ENCODE measurements at places on chromosomes 5 and 9.

DNA sequence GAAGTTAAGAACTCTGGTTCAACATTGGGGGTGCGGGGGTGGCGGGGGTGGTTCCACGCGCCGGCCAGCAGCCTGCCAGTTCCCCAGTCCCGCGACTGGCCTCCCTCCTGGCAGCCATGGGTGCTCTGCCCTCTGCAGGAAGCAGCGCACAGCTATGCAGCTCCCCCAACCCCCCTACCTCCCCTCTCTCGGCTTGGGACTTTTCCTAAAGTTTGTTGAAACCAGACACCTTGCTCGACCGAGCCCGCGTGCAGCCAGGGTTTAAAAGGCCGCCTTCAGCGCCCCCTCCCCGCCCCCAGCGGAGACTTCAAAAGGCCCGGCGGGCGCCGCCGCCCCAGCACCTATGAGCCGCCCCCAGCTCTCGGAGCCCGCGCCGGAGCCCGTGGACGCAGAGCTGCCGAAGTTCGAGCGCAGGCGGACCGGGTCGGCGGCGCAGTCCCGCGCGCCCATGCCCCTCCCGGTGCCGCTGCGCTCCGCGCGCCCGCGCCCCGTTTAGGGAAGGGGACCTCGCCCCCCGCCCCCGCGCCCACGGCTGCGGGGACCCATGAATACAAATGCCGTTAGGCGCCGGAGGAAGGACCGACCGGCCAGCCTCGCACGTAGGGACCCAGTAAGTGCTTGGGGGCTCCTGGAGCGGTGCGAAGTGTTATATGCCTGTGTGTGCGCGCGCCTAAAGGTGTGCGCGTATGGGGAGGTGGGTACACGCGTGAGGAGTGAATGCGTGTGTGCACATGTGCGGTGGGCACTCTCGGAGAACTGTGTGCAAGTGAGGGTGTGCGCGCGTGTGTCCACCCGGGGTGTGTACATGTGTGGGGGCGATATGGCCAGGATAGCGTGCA, 1.4 kb upstream of the COL27A1 start:
- no peak for DNase-seq

- no peak for DNase-seq
Measured at GRCh38 chr5:44626846-44627245, 181.9 kb upstream of the MRPS30 start.

- no peak for DNase-seq
Measured at GRCh38 chr9:37617161-37617560, 24.8 kb upstream of the TOMM5 start.

- no peak for DNase-seq
Measured at GRCh38 chr5:12141496-12141895, 237.2 kb upstream of the CTNND2 start.

DNA sequence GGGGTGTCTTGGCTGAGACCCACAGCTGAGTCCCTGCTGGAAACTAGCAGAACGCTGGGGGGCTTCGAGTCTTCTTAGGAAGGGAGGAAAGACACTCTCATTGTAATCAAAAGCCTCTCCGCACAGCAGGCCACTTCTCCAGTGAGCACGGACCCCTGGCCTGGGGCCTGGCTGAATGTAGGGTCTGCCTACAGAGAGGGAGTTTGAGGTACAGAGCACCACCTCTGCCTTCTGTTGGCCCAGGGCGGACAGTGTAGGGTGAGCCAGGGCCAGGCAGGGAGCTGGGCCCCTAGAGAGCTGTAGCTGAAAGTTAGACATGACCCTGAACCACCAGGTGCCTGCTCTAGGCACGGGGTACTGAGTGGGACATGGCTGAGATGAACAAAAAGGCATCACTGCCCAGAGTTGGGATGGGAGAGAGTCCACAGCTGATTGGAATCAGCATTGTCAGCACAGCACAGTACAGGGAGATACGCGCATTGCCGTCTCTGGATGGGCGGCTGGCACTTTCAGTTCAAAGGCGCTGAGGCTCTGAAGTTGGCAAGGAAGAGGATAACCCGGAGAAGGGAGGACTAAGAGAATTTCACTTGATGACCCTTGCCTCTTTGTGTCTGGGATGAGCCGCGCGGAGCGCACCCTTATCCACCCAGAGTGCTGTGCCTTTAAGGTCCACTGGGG, 363 bp upstream of the SLC25A48 start:
- DNase-seq, result no peak

- no peak for DNase-seq
Measured at GRCh38 chr9:121331992-121332685, 37.9 kb downstream of the STOM start.

GRCh38 chr5:82165740-82166530, 112.2 kb downstream of the RPS23 start:
- DNase-seq, result no peak

DNA sequence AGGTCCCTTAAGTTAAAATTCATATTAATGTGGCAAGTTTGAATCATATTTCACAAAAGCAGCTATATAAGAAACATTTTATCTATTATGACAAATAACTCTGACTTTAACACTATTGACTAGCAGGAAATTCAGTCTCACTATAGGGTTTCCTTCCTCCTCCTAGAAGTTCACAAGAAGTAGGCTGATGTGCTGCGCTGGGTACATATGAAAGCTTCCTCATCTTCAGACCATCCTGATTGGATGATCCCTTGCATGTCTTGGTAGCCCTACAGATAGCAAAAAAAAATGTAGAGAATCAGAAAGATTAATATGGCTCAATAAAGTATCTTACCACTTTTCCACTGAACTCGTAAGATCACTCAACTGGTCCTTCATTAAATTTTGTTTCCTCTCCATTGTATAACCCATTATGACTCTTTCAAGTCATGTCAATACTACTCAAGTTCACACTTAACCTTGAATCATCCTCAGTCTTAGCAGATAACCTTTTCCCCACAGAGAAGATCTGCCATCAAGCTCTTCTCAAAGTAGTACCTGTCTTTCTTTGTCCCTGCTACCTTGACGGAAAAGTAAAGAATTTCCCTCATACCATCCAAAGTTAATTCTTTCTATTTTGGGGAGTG, 11.5 kb upstream of the PSIP1 start:
- no peak for DNase-seq

GRCh38 chr5:145711417-145711816, 123.7 kb downstream of the PRELID2 start:
- DNase-seq, result no peak

DNA sequence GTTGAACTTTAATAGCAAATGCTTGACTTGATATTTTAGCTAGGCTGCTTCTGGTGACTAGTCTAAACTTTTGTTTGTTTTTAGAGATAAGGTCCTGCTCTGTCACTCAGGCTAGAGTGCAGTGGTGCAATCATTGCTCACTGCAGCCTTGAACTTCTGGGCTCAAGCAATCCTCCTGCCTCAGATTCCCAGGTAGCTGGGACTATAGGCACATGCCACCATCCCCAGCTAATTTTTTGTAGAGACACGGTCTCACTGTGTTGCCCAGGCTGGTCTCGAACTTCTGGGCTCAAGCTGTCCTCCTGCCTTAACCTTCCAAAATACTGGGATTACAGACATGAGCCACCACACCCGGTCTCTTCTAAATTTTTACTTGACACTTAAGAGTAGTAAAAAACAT, 20.7 kb downstream of the CDC37L1 start:
- no peak for DNase-seq
